NCI-H446 (cell line): ENCODE measurements at places on chromosomes 16 and 17.

- DNase-seq: no peak
These were observed 30.4 kb upstream of the SALL1 start for GRCh38 chr16:51181503-51181811.

DNA sequence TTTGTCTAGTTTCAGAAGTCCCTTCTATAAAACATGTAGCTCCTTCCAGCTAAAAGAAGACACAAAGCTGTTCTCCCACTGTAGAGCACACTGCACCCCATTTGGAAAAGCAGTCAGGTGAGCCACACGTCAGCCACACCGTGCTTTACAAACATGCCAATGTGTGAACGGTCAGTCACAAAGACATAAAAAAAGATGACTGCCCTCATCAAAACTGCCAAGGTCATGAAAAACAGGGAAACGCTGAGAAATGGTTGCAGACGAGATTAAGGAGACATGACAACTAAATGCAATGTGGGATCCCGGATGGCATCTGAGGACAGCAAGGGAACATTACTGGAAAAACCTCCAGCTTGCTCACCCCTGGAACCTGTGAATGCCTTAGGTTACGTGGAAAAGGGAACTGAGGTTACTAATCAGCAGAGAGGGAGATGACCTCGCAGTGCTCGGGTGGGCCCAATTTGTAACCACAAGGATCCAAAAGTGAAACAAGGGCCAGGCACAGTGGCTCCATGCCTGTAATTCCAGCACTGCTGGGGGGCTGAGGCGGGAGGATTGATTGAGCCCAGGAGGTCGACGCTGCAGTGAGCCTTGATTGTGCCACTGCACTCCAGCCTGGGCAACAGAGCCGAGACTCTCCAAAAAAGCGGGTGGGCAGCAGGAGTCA is 8.1 kb downstream of the ANKRD11 start:
- no peak for DNase-seq

- no peak for DNase-seq
These were observed 232.4 kb upstream of the PSMD7 start for GRCh38 chr16:74064120-74064735.

- no peak for DNase-seq
These were observed 81.5 kb downstream of the TUBD1 start for GRCh38 chr17:59811209-59811608.

GRCh38 chr17:57985675-57985974 is 2.4 kb downstream of the VEZF1 start:
- no peak for DNase-seq

- no peak for DNase-seq
These were observed 8.7 kb downstream of the COL1A1 start for GRCh38 chr17:50192618-50193291.

DNA sequence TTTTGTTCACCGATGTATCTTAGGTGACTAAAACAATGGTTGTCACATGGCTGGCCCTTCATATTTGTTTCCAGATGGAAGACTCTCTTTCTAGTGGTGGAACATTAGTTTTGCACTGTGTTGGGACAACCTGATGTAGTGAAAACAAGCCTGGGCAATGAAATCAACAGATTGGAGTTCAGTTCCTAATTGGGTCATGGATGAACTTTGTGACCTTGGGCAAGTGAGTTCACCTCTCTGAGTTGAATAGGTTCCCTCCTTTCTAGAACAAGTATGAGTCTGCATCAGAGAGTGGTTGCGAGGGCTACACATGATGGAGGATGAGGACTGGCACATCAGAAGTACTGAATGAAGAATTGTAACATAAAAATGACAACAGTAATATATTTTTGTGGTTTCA is 2.1 kb upstream of the NKD1 start:
- no peak for DNase-seq

GRCh38 chr17:69402052-69402451 is 12.4 kb upstream of the MAP2K6 start:
- no peak for DNase-seq

DNA sequence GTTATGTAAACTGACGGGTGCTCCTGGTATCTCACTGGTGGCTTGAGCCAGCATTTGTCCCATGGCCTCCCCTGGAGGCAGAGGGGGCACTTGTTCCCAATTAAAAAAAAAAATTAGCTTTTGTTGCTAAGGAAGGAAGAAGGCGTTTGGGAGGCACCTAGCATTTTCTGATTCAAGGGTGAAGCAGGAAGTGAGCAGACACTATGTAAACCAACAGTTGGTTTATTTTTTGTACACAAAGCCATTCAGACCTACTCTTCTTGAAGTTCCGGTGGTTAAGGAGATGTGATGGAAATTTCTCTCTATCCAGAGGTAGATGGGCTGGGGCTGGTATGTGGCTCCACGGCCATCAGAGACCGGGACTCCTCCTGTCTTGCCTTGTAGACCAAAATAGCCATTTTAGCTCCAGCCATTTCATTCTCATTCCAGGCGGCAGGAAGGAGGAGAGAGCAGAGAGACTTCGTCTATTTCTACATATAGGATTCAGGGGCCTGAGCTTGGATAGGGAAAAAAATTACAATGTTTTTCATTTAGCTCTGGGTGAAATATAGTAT is 103.0 kb downstream of the SNX29 start:
- DNase-seq: no peak

- DNase-seq: no peak
These were observed 236.4 kb downstream of the KATNIP start for GRCh38 chr16:27786221-27786922.

- DNase-seq: no peak
These were observed 8.1 kb downstream of the CYGB start for GRCh38 chr17:76529224-76530094.

GRCh38 chr16:85235991-85236817 is 123.9 kb upstream of the CIBAR2 start:
- DNase-seq: no peak

DNA sequence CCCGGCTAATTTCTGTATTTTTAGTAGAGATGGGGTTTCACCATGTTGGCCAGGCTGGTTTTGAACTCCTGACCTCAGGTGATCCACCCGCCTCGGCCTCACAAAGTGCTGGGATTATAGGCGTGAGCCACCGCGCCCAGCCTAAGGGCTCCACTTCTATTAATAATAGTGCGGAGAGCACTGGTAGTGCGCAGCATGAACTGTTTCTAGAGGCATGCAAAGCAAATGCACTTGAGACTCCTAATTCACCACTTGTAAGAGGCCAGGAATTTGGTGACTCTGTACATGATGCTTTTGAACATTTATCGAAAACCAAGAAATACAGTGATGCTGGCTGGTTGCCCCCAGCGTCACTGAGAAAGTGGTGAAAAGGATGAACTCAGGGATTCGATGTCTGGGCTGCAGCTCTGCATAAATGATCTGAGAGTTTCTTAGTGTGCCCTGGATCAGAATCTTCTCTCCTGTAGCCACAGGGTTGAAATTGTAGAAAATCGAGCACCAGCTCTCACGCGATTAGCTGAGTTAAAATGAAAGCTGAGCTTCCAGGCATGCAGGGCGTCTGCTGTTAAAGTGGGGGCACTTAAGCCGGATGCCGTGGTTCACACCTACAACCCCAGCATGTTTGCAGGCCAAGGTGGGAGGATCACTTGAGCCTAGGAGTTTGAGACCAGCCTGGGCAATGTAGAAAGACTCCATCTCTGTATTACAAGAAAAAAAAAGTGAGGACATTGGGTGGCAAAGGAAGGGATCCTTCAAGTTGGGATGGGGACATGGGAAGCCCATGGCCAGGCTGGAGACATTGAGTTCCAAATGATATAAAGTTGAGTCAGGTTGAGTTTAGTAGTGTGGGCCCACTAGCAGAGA is 4.8 kb downstream of the RNF213 start:
- no peak for DNase-seq

GRCh38 chr16:22670551-22671041 is 143.4 kb upstream of the HS3ST2 start:
- no peak for DNase-seq

GRCh38 chr17:29687596-29687995 is 64.9 kb upstream of the CORO6 start:
- peak; percentile 47 for DNase-seq
